ENCODE measurements at places on chromosomes 2 and 18.
A peak's percentile ranks its signal among the peaks of the same experiment; 100 is the strongest.

DNA sequence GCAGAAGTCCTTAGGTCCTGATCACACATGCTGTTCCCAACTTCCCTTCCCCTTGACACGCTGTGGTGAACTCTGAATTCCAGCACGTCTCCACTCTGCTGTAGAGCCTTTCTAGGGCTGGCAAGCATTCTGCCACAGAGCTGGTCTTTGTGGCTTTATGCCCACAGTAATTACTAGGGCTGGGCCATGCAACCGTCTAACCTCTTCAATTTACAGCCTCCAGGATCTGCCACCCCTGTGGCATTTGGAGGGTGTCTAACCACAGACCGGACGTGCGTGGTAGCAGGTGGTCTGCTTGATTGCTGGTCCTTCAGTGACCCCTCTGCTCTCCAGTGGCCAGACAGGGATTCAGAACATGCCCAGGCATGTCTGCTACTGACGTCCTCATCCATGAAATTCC, 43.1 kb upstream of the TGFA start:
- peak; percentile 14 for DNase-seq

DNA sequence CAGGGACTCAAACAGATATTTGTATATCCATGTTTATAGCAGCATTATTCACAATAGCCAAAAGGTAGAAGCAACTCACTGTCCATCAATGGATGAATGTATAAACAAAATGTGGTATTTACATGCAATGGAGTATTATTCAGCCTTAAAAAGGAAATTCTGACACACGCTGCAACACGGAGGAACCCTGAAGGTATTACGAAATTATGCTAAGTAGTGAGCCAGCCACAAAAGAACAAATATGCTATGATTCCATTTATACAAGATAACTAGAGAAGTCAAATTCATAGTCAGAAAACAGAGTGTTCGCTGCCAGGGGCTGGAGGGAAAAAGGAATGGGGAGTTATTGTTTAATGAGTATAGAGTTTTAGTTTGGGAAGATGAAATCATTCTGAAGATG, 61.0 kb upstream of the CDKL4 start:
- DNase-seq = no peak

GRCh38 chr2:129759472-129760010, 219.9 kb upstream of the RAB6C start:
- no peak for DNase-seq

DNA sequence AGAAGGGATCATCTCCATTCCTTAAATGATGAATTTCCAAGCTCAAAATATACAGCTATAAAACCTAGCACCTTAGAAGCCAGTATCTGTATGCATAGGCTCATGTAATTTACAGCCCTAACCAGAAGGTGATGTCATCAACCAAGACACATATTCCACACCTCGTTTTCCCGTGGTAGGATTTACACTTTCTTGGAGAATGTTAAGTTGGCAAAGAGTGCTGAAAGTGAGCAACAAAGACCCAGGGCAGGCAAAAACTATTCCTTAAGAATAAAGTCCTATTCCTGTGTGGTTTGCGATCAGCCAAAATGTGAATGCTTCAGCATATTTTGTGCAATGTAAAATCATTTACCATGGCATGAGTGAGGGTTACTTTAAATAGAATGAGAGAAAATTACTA, 247.1 kb downstream of the OSR1 start:
- DNase-seq = no peak

GRCh38 chr2:176526995-176527901, 258.0 kb downstream of the MTX2 start:
- DNase-seq = peak; percentile 52

DNA sequence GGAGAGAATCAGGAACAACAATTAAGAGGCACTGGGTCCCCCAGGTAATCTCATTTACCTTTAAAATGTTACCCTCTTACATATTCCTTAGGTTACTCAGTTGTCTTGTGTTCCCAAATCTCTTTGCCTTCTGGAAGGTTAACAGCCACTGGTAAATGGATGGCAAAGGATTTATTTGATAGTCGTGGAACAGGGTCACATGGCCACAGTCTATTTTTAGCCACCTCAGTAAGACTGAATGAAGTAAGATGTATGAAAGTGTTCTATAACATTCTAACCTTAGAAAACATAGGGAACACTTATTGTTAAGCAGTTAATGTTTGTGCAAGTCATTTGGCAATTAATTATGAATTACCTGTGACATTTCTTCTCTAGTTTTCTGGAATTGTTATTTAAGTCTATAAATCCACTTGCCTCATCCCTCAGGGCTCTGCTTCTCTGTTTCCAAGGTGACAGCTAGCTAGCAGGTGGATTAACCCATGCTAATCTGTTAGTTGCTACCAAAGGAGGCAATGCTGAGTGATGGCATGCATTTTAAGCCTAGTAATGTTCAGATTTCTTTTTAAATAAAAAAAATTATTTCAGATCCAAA, 211.0 kb downstream of the PIK3C3 start:
- DNase-seq = no peak

GRCh38 chr2:3113122-3113521, 264.5 kb downstream of the EIPR1 start:
- DNase-seq = peak; percentile 2

DNA sequence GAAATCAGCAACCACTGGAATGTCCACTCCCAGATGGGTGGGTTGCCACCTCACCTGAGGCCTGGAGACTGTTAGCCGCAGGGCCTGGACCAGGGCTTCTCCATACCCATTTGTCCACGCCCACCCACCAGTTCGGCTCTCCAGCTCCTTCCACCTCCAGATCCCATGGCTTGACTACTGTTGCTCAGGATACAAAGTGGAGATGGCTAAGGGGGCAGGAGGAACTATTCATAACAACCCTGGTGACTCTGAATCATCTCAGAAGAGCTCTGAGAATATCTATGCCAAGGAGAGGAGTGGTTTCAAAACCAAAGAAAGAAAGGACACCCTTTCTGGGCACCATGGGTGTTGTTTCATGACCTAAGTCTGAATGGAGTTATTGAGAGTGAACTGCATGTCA, 145.8 kb downstream of the LAMA3 start:
- DNase-seq = no peak

DNA sequence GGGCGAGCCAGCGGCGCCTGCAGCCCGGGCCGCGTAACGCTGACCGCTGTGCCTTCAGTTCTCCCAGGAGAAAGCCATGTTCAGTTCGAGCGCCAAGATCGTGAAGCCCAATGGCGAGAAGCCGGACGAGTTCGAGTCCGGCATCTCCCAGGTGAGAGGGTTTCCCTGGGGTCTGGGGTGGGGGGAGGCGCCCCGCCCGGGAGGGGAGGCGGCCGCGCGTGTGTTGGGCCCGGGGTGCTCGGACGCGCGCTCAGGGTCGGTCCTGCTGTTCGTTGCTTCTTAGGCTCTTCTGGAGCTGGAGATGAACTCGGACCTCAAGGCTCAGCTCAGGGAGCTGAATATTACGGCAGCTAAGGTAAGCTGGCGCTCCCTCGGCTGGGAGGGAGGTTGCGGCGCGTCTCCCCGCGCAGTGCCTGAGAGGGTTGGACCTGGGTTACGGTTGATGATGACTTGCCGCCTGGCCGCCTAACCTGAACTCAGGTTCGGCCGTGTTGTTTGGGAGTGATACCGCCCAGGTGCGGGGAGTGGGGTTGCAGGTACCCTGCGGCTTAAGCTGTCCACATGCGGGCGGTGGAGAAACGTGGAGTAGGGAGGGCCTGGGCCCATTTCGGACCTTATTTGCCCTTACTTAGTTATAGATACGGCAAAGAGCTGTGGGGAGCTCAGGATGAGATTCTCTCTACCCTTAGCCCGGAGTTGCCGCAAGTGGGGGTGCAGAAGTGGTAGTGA, 638 bp downstream of the RPS7 start:
- peak; percentile 45 for DNase-seq

DNA sequence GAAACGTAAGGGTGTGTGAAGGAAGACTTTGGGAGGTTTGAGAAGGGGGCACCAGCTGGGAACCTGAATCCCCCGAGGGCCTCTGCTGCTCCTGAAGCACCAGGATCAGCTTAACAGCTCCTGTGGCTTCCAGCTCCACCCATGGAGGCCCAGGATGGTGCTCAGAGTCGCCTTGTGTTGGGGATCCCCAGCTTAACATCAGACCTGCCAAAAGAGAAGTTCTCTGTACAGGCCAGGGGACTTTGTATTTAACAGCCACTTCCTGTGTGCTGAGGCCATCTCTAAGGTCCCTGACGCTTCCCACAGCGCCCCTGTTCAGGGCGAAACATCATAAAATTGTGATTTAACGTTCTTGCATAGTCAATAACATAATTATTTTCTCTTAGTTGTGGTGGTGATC, 77.5 kb downstream of the NCK2 start:
- no peak for DNase-seq

DNA sequence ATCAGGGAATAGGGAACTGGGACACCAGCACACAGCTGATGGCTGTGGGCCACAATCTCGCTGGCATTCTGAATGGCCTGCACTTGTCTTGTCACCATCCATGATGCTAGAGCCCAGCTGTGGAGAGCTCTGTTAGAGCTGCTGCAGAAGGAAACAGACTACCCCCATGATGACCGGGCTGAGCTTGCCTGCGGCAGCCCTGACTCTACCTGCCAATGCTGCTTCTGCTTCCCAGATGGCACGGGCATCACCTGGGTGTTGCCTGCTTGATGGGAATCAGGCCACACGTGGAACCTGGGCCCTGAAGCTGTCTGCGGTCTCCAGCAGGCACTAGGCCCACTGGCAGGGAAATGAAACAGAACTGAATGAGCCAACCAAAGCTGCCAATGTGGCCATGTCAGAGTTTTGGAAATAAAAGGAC, 11.2 kb upstream of the DAW1 start:
- DNase-seq = no peak

DNA sequence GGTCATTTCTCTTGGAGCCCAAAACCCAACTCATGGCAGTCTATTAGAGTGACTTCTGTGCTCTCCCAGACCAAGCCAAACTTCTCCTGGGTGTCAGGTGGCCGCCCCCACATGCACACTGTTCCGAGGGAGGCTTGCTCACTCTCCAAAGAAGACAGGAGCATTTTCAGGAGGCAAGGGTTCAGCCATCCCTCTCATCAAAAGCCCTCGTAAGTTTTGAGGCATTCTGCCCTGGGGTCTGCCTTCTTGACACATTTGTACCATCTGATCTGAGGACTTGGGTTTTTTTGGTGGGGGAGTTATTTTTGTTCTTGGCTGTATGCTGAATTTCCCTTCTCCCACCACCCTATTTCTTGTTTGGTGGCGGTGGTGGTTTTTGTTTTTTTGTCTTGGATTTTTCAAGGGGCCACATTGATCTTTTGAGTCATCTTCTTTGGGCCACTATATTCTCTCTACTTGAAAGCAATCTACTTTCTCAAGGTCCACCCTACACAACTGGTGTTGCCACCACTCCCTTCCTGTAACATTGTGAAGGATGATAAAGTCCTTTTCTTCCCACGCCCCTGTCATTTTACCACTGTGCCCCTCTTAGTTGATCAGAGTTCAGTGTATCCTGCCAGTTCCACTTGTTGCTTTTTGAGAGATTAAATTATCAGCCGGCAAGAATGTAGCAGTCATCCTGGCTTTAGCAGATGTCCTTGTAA, 255.8 kb downstream of the CYP26B1 start:
- DNase-seq = no peak

- DNase-seq = no peak
Observed at GRCh38 chr18:56861244-56861643, 210.1 kb downstream of the WDR7 start.

- no peak for DNase-seq
Observed at GRCh38 chr2:53842891-53843290, 16.9 kb downstream of the GPR75 start.

DNA sequence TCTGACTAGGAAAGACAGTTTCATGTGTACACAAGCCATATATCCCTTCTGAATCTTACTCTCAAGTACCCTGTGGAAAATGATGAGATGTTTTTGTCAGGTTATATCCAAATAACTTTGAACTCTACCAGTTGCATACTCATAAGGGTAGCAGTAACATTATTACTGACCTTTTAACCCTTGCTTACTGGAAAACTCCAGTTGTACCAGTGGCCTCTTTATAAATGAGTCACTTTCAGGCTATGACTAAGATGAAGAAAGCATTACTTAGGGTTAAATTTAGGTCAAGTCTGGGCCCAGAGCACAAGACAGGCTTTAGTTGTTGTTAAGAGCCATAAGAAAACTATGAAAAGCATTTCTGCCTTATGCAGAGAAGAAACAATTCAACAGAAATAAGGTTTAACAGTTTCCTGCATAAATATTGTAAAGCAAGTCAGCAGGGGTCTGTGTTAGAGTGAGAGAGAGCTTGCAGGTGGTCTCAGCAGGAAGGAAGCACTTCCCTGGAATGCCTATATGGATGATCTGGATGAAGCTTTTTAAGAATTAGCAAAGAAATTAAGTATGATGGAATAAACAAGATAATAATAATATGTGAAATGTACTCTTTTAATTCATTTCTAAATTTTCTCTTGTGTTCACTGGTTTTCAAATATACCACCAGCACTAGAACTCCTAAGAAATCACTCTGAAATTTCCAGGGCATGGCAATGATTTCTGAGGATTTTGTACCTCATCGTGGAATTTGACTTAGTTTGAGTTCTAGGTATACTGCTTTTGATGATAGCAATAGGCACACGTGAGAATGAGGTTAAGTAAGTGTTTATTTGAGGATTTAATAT, 126.6 kb downstream of the UBE2E3 start:
- peak; percentile 45 for DNase-seq

GRCh38 chr2:23600346-23600745, 215.4 kb downstream of the KLHL29 start:
- DNase-seq = no peak

GRCh38 chr2:208546107-208546506, 139.5 kb downstream of the PTH2R start:
- no peak for DNase-seq

DNA sequence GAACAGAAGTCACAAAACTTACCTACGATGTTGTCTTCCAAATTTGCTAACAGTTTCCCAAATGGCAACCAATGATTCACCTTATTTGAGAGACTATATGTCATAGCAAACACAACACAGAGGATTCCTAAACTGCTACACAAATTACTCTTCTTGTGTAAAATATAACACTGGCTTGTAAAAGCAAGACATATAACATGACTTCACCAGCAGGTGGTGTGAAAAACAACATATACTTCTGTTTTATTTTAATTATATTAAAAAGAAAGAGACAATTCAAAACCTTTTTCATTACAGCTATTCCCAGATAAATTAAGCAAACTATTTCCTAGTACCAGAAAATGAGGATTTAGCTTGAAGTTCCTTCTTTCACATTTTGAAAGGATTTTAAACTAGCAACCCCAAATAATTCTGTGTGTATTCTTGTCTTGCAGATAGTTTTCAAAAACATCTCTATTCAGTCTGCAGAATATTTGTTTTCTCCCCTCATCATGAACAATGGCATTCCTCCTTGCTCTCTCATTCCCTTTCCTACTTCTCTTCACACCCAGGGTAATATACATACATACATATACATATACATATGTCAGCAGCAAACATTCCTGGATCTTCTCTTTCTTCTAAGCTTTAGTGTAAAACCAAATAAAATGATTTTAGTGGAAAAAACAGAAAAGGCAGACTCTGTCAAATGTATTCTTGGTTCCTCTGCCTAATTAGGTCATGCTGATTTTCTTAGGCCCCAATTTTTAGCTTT, 62.1 kb downstream of the SCN3A start:
- DNase-seq = no peak

DNA sequence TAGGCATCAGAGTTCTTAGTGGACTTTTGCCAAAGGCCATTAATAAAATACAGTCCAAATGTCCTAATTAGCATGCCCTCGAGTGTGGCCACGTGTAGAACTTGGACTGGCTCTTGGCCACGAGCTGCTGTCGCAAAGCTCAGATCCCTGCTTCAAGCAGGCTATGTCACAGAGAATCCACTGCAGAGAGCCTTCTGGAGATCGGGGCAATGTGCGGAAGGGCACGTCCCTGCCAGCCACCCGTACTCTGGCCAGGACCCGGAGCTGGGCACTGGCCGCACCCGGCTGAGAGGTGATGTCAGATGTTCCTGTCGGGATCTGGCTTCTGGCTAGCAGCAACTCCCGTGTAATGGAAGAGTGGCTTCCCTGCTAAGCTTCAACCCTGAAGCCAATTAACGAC, 432.7 kb upstream of the ID2 start:
- DNase-seq = peak; percentile 57

All from GM03348 (cell line).